ENCODE measurements at places on chromosomes 2 and 18.
A peak's percentile ranks its signal among the peaks of the same experiment; 100 is the strongest.

DNA sequence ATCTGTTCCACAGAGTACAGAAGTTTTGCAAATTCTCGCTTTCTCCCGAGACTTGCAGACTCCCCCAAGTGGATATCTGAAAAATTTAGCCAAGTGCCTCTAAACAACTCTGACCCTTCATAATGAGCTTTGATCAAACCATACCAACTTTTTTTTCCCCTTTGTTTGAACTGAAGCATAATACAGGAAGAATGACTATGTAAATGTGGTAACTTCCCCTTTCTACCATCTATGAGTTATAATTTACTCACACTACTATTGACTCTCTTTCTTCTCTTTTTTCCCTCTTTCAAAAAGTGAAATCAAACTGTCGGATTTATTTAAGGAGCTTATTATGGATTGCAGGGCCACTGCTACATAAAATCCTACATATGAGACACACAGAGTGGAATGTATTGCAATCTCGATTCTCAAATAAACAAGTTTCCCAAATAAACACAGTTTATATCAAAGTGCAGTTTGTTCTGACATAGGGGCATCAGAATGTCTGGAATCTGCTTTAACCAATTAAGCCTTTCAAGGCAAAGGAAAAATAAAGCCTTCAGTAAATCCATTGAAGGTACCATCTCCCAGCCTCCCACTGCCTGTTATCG, 1.4 kb upstream of the ZNF804A start:
- ATAC-seq = peak; percentile 52

DNA sequence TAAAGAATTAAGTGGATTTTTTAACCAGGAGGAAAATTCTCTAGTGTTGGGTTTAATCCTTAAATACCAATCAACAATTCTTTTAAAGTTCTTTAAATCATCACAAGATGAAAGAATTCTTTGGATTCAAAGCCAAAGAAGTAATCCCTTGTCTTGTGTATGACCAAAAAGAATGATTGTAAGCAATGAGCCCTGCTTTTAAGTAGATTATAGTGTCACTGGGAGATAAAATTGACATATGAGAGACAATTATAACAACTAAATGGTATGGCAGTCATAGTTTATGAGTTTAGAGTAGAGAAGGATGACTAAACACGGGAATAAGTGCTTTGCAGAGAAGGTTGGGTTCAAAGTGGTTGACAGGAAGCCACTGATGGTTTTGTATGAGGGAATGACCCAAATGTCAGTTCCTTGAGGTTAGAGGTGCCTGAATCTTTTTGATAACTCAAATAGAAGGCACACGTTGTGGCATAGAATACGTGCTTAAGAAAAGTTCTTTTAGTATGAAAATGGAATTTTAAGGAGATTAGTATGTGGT, 199.6 kb upstream of the TCF4 start:
- no peak for ATAC-seq

- ATAC-seq = no peak
These were observed 181.9 kb downstream of the PTPRM start for GRCh38 chr18:7749008-7749405.

DNA sequence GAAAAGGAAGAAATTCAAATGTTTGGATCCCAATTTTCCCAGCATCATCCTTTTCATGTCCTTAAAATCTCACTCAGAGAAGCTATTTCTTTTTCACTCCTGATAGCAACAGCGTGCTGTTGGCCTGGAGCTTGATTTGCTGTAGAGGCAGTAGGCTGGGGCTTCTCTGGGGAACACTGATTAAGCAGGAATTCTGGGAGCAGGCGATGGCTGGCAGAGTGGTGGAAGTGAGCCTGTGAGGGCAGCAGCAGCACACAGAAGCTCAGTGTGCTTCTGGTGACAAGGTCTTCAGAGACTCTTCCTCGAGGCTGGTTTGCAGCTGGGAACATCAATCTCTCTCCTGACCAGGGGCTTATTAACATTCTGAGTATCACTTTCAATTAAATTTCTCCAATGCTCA, 284.6 kb downstream of the DPP10 start:
- no peak for ATAC-seq

GRCh38 chr2:147420517-147420916, 424.3 kb upstream of the ACVR2A start:
- ATAC-seq = no peak
